ENCODE measurements at places on chromosomes 2 and 18.

GRCh38 chr2:48965204-48965603 is 189.1 kb downstream of the FSHR start:
- DNase-seq = no peak

GRCh38 chr18:63177259-63177658 is 142.3 kb downstream of the BCL2 start:
- DNase-seq = no peak

DNA sequence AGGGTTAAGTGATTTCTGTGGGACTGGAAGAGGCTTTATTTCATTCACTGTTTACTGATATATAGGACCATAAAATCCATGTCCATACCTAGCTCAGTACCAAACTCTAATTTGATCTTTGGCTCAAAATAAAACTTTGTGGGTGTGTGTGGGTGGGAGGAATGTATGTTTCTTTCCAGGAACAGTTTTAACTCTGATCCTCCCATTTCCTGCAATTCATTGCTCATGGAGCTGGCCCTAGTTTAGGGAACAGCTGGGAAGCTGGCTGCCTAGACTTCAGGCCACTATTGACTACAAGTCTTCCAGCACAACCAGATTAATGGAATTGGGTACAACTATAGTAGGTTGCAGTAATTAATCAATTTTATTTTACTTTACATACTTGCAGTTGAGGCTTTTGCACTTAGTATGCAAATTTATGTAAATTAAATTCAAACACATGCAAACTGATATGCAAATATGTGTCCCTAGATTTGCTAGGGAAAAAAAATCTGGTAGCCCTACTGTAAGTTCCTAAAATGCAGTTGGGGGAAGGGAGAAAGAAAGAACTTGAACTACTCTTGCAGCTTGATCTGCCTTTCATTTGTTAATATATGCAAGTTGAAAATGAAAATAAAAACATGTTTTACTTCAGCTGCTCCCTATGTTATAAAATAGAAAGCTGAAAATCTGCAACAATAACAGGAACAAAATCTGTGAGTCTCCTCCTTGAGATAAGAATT is 1070.3 kb upstream of the CELF4 start:
- no peak for DNase-seq

GRCh38 chr2:138658187-138658894 is 121.8 kb downstream of the NXPH2 start:
- DNase-seq = no peak

GRCh38 chr18:74896390-74896991 is 298.8 kb downstream of the ZNF407 start:
- DNase-seq = peak; percentile 19

- no peak for DNase-seq
Observed at GRCh38 chr2:37425408-37425807, 81.0 kb downstream of the QPCT start.

DNA sequence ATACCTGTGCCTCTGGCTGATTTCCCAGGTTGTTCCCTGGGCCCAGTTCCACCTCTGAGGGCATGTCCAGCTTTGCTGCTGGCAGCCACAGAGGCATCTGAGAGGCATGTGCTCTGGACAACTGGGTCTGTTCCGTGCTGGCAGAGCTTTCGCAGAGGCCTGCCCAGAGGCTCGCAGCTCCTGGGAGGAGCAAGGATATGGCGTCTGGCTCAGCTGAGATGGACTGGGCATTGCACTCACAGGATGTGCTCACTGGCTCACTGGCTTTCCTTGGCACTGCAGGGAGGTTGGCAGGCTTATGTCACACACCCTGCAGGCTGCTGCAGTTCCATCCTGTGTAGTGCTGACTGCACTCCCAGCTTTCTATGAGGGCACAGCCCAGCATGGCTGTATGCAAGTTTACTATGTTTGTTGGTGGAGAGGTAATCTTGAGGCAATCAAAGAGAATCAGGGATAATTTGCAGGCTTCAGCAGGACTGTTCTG is 172.3 kb downstream of the PRKCE start:
- peak; percentile 72 for DNase-seq

DNA sequence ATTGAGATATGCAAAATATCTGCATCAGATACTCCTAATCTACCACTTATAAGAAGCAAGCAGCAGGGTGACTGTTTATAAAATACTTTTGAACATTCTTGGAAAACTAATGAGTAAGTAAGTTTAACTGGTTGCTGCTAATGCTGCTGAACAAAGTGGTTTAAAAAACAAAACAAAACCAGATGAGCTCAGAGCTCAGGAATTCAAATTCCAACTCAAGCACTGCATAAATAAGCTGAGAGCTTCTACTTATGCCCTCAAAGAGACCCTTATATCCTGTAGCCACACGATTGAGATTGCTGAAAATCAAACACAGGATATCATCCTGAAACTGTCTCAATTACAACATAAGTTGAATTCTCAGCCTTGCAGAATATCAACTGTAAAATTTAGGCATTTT is 62.3 kb upstream of the NYAP2 start:
- no peak for DNase-seq

- DNase-seq = no peak
Observed at GRCh38 chr2:164794432-164795231, 47.0 kb downstream of the COBLL1 start.

GRCh38 chr2:126657148-126657635 is 1.2 kb downstream of the GYPC start:
- DNase-seq = no peak

GRCh38 chr2:217858519-217859491 is 144.0 kb downstream of the TNS1 start:
- DNase-seq = no peak

- no peak for DNase-seq
Observed at GRCh38 chr2:86002375-86002774, 103.3 kb downstream of the POLR1A start.

GRCh38 chr2:168255866-168256265 is 8.5 kb upstream of the STK39 start:
- no peak for DNase-seq

DNA sequence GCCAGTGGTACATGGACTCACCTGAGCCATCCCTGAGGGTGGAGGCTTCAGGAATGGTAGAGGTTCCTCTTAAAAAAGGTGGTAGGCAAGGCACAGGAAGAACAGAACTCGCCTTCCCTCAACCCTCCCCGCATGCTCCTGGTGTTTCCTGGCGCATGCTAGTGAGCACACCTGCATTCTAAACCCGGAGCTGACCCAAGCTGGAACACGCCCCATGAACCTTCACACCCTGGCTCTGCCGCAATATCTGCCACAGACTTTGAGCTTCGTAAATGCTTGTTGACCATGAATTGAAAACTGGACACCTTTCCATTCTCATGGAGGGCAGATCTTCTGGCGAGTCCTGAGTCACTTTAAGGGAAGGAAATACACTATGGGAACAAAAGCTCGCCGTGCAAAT is 601.3 kb upstream of the RAB6C start:
- DNase-seq = no peak
